Urothelium cell line (cell line): ENCODE measurements at places on chromosomes 12 and 14.

DNA sequence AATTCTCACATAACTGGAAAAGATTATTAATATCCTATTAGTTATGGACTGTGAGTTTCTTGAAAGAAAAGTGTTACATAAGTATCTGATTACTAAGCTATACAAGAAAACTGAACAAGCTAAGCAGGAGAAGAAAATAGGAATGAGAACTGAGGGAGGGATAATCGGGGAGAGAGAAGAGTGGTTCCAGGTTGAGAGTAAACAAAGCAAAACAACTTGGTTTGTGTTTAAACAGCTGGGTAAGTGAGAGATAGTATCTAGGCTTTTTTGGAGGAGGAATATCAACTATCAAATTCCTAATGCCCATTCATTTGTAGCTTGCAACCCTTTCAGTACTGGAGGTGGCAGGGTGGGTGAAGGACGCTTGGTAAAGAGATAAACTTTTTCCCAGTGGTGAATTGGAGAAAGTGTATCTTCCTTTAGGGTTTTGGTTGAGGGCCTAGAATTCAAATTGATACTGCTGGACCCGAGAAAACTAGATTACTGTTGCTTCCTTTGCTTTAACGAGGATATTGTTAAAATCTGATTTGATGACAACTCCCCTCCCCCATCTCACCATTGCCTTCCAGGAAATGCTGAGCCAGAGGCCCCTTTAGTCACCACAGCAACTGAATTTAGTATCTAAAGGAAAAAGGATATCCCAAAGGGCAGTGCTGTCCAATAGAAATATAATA lies 2.0 kb upstream of the SLC2A3 start:
- peak; percentile 44 for DNase-seq

GRCh38 chr14:37046815-37047214 lies 125.6 kb downstream of the SLC25A21 start:
- no peak for DNase-seq

DNA sequence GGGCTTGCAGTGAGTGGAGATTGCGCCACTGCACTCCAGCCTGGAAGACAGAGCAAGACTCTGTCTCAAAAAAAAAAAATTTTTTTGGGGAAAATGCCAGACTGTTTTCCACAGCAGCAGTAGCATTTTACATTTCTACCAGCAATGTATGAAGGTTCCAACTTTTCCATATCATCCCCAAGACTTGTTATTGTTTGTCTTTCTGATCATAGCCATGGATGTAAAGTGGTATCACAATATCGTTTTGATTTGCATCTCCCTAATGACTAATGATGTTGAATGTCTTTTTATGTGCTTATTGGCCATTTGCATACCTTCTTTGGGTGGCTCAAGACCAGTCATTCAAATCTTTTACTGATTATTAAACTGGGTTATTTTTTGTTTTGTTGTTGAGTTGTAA lies 63.7 kb downstream of the NTN4 start:
- DNase-seq: no peak

DNA sequence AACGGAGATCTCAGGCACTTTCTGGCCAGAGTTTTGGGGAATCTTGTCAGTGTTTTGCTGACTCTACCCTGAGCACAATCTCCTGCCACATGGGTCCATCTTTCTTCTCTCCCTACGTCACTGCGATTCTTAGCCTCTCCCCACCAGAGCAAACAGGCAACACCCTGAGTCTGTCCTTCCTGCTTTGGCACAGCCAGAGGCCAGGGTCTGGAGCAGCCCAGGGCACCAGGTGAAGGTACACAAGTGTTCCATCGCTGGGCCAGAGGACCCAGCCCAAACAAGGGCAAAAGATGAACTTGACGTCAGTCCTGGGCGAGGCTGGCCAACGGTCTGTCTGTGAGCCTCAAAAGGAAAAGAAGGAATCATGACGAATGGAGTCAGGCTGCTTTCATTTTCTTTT lies 12.7 kb upstream of the CCDC177 start:
- no peak for DNase-seq

DNA sequence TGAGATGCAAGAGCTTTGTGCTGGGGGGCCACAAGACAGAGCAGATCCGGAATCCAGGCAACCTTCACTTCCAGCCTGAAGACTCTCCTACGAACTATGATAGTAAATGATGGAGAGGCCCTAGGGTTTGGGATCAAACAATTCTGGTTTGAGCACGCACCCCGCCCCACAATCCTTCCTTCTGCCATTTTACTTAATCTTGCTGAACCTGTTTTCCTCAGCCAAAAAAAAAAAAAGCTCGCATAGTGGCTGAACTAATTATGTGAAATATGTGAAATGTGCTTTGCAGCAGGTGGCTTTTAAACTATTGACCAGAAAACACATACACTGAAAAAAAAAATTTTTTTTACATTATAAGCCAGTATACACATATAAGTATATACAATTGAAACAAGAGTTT lies 667 bp upstream of the ITFG2 start:
- no peak for DNase-seq

GRCh38 chr12:120885521-120885920 lies 18.6 kb downstream of the SPPL3 start:
- DNase-seq: no peak

DNA sequence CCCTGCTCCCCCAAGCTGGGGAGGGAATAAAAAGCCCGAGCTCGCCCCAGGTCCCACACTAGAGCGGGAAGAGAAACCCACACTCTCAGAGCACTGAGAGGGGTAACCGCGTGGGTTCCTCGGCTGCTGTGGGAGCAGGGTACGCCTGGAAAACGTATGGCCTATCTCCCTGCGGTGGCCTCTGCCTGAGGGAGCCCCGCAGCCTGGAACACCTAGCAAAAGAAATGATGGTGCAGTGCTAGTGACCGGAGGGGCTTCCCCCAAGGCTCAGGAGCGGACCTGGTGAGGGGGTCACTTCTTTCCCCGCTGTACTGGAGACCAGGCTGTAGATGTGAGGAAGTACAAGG lies 2.5 kb upstream of the OR4N2 start:
- DNase-seq: no peak
